ENCODE measurements at places on chromosomes 16 and 17. TPM values are rescaled to one million over a fixed set of nuclear protein-coding genes. Genes with fewer than 3 reads are reported as not detected.

GRCh38 chr16:1057252-1057932, 15.2 kb upstream of the SSTR5 start:
- DNase-seq, result peak; percentile 42

DNA sequence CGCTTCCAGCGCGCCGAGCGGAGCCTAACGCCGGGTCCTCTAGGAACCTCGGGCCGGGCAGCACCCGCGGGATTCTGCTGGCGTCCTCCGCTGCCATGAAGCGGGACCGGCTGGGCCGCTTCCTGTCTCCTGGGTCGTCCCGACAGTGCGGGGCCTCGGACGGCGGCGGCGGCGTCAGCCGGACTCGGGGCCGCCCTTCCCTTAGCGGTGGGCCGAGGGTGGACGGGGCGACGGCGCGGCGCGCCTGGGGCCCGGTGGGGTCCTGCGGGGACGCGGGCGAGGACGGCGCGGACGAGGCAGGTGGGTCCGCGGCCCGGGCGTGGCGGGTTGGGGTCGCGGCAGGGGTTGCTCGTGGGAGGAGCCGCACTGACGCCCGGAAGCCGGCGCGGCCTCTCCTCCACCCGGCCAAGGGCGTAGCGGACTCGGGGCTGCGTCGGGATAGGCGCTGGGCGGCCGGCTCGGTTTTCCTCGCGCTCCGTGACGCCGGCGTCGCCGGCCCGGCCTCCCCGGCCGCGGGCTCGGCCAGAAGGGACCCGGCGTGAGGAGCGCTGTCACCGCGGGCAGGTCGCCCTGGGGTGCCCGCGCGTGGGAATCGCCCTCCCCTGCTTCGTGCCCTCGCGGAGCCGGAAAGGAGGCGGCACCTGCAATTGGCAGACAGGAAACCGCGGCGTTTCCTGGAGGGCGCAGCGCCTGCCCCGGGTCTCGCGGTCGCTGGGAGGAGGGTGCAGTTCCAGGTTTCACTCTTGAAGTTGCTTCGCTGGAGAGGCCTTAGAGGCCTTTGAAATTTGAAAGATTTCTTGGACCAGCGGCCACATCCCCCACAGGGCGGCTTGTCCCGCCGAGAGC, 432 bp downstream of the ZNF276 start:
- peak; percentile 50 for DNase-seq

DNA sequence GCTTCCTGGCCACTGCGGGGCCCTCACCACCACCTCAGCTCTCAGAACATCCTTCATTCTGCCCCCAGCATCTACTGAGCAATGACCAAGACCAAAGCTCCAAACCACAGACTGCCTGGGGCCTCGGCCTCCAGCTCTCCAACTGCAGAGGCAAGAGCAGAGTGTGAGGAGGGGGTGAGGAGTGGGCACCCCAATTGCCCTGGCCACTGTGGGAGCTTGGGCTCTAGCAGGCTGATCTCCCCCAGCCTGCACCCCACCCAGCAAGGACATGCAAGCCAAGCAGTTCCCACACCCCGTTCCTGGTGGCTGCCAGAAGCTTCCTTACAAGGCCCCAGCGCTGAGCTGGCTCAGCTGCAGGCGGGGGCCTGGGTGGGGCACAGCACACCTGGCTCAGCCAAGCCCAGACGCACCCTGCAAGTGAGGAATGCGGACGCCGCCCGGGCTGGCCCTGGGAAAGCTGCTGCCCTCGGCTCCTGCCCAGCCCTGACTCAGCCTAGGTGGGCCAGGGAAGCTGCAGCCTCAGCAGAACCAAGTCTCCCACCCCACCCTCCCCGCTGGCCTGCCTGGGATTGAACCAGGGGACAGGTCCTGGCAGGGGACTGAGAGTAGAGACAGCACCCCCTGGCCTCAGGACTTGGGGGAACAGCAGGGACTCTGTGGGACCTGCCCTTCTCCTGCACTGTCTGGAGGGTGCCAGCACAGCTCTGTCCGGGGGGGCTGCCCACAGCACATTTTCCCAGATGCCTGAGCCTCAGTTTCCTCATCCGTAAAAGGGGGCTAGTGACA, 29.7 kb upstream of the KRT17 start:
- no peak for DNase-seq

DNA sequence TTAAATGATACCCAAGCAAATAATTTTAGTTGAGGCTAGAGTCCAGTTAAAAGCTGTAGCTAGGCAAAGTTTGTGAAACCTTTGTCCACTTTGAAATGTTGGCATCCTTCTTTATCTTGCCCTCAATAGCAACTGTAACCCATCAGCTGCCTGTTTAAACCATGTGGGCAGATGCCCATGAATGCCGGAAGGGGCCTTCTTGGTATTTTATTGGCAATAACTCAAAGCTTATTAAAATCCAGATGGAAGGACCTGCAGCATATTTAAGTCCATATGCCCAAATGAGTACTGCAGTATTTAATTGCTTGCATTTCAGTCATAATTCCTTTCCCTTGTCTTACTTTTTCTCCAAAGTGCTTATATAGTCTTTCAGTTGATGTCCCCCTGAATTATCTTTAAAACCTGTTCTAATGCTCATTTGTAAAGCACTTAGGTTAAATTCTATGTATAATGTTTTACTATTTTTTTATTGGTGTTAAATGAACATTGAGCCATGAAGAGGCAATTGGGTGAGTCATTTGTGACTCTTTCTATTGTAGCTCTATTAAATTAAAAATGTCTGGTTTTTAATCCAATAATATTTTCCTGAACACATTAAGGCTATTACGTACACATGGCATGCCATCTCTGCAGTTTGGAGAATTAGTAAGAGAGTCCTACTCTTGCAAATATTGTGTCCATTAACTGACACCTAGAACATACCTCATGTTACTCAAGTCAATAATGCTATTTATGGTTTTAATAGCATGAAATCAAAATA, 225.3 kb downstream of the KCNJ2 start:
- DNase-seq, result no peak

- peak; percentile 66 for DNase-seq
These were observed 23.3 kb downstream of the CEP295NL start for GRCh38 chr17:78879635-78880186.

GRCh38 chr17:42585353-42585752, 7.8 kb upstream of the PSMC3IP start:
- DNase-seq, result no peak

DNA sequence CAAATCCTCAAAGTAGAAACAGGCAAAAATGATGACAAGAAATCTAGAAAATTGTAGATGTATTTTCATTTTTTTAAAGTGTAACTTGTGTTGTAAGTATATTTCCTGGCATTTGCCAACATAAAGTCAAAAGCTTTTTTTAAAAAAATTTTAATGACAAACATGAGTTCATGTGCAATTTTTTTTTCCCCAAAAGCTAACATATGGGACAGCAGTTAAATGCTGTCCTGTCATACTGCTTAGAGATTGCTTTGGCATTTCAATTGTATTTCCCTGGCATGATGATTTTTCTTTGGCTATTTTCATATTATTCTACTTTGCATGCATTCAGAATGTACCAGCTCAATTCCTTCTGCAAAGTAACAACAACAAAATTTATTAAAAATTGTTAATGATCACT, 24.5 kb upstream of the CPPED1 start:
- DNase-seq, result no peak

GRCh38 chr17:38922538-38923297, 2.7 kb upstream of the LASP1NB start:
- DNase-seq, result peak; percentile 78

DNA sequence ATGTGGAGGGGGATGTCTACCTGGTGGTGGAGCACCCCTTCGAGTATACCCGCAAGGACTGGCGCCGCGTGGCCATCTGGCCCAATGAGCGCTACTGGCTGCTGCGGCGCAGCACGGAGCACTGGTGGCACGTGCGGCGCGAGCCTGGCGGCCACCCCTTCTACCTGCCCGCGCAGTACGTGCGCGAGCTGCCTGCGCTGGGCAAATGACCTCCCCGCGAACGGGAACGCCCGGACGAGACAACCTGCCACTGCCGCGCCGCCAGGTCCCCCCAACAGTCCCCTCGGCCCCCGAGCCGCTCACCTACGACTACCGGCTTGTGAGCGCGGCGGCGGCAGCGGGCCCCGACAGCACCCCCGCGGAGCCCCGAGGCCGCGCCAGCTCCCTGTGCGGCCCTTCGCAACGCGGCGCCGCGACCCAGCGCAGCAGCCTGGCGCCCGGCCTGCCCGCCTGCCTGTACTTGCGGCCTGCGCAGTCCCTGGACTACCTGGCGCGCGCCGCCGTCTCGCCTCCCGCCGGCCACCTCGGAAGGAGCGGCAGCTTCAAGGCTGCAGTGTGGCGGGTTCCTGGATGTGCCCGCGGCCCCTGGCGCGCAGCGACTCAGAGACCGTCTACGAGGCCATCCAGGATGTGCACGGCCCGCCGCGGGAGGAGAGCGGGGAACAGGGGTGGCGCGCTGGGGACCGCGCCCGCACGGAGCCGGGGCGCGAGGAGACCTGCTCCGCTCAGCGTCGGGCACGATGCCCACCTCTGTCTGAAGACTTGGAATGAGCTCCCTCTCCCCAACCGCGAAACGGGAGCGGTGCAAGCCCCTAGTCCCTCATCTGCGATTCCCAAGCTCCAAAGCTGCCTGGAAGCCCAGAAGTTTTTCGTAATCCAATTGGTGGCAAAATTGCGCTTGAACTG, 48.7 kb upstream of the AMZ2 start:
- DNase-seq, result no peak

GRCh38 chr16:53784291-53784690, 80.3 kb downstream of the FTO start:
- DNase-seq, result no peak

DNA sequence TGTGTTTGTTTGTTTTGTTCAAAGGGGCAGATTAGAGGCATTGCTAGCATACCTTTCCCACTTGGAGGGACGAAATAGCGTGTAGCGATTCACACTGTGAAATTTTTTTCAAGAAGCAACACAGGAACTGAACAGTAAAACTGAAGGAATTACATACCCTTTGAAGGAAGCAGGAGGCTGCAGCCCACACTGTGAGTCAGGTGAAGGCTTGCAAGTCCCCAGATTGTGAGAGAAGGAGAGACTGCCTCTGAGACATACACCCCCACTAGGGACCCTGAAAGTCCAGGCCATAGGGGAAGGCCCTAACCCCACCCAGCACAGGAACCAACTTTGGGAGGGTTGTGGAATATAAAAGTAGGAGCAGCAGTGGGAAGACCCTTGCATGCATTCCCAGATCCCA, 69.6 kb upstream of the HS3ST3A1 start:
- DNase-seq, result no peak

- DNase-seq, result no peak
These were observed 1.4 kb upstream of the CEP295NL start for GRCh38 chr17:78904371-78904770.

GRCh38 chr16:74623839-74624235, 16.9 kb upstream of the GLG1 start:
- no peak for DNase-seq

DNA sequence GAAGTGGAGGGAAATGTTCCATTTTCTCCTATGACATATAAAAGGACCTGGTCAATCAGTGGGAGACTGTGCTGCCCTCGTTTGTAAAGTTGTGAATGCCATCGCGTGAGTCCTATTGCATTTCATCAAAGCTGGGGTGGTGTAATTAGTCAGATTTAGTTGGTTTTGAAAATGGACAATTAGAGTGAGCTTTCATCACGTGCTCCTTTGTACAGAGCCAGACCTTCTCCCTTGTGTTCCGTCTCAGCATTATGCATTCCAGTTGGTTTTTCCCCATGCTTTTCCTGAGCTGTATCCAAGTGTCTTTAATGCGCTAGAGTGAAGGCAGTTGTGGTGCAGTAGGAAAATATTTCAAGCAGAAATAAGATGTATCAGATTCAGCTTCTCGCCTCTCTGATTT, 10.4 kb downstream of the SEC14L1 start:
- DNase-seq, result no peak

DNA sequence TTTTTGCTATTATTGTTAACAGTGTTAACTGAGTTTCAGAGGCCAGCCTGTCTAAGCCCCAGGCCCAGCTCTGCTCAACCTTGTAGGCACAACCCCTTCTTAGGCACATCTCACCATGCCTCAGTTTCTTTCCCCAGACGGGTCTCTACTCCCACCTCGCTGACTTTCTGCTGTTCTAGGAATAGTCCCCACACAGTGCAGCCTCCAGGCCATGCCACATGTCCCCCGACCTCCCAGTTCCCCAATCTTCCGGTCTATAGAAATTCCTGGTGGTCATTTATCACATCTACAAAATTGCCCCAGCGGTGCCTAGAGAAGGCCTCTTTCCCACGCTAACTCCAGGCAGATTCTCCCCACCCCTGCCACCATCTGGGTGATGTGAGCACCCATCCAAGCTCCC, 34.8 kb downstream of the ADGRG5 start:
- DNase-seq, result no peak

DNA sequence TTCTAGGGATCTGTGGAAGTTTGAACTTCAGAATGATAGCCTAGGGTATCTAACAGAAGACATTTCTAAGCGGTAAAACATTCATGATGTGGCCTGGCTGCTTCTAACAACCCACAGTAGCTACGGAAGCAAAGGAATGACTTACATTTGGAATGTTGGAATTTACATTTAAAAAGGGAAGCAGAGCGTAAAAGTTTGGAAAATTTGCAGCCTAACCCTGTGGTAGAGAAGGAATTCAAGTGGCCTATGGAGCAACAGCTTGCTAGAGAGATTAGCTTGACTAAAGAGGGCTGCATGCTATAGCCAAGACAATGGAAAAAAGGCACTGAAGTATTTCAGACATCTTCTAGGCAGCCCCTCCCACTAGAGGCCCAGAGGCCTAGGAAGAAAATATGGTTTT, 50.1 kb downstream of the HNF1B start:
- no peak for DNase-seq

GRCh38 chr16:16797239-16797638, 418.3 kb downstream of the NPIPA7 start:
- DNase-seq, result no peak

GRCh38 chr17:70159980-70160379, 9.4 kb upstream of the KCNJ2 start:
- DNase-seq, result no peak

- DNase-seq, result no peak
These were observed 60.8 kb downstream of the PARN start for GRCh38 chr16:14569213-14569612.

CHAD gene
- polyA plus RNA-seq, result 2.9 TPM

NLRC3 gene
- polyA plus RNA-seq, result 0.76 TPM

HS3ST3B1 gene
- polyA plus RNA-seq, result 2.1 TPM

ZSCAN10 gene
- polyA plus RNA-seq, result 0.91 TPM

ACADVL gene
- 334 TPM for polyA plus RNA-seq

NLRP1 gene
- polyA plus RNA-seq, result 39.0 TPM

ABCC3 gene
- polyA plus RNA-seq, result 15.4 TPM

Data from testis (tissue), 5 donors.